GM19239 (cell line): ENCODE measurements at places on chromosomes 5 and 9.

DNA sequence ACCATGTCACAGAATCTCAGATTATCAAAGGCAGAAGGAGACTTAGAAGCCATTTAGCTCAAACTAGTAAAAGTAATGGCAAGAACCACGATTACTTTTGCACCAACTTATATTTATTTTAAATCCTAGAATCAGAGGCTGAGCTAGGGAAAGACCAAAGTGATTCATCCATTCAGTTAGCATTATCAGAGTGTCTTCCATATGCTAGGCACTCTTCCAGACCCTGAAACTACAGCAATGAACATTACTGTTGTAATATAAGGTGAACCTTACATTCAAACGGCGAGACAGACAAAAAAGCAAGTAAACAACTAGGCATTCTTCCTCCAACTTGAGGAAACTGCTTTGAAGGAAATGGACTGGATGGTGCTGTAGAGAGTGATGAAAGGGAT, 7.9 kb downstream of the PDE6A start:
- DNase-seq = no peak

- no peak for DNase-seq
Observed at GRCh38 chr9:26949637-26950069, 2.6 kb upstream of the PLAA start.

DNA sequence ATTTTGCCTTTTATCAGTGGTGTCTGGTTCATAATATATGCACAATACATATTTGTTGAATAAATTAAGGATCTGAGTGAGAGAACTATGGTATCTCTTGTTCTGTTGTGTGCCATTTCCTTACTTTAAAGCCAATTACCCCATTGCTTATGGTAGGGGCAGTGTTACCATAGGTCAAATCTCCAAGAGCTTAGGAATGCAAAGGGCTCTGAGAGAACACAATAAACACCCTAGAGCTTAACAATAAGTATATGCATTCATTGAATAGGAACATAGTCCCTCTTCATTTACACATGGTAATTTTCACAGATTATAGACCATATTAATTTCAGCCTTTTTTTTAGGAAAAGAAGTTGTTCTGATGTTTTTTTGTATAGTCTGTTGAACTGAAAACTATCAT, 112.2 kb downstream of the MCTP1 start:
- no peak for DNase-seq

DNA sequence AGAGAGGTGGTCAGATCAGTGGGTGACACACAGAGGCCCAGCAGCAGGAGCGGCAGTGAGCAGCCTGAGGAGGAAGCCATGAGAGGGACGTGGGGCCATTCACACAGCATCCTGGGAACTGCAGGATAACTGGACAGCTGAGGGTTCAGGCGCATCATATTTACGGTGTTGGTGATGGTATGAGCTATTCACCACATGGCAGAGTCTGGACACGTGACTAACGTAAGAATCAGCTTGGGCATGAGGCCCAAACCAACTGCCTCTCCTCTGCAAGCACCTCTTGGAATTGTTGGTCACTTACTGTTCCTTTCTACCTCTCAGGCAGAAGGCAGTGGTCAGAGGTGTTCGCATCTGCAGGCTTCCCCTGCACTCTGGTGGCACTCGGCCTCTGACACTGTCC, 141.1 kb downstream of the ENTREP1 start:
- DNase-seq = no peak

DNA sequence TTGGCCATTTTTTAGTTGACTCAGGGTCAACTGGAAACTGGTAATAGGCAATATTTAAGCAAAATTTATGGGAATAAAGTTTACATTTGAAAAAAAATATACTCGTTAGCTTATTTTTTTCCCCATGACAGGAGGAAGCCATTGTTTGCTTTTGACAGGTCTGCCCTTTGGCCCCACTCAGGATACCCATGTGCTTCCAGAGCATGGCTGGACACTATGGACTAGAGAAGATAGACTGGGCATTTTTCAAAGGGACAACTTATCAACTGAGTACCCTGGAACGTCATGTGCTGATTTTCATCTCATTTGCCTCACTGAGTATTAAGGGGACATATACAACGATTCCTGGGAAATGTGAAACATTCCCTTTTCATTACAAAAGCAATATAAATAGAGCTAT, 83.1 kb upstream of the SMIM32 start:
- DNase-seq = no peak

DNA sequence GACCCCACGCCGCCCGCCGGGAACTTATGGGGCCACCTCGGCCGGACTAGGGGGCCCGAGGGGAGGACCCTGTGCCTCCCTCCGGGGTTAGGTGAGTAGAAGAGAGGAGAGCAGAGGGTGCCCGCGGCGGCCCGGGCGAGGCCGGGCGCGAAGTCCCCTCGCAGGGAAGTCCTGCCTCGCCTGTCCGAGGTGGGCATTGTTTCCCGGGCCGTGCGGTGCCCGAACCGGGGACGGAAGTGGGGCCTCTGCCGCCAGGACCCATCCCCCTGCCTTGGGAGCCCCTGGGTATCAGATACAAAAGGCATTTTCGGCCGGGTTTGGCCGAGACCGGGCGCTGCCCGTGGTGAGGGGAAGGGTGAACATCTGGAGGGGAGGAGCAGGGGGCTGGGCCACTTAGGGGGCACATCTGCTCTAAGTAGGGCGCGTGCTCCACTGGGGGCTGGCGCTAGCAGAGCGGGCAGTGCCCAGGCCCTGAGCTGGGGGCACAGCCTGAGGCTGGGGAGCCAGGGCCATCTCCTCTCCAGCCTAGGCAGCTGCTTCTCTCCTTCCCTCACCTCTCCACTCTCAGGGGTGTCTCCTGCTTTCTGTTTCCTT, 48.2 kb downstream of the DAB2IP start:
- DNase-seq = no peak

GRCh38 chr9:108245901-108246300, 609.9 kb downstream of the ACTL7B start:
- DNase-seq = no peak

GRCh38 chr5:58330781-58331180, 129.1 kb downstream of the PLK2 start:
- DNase-seq = no peak

DNA sequence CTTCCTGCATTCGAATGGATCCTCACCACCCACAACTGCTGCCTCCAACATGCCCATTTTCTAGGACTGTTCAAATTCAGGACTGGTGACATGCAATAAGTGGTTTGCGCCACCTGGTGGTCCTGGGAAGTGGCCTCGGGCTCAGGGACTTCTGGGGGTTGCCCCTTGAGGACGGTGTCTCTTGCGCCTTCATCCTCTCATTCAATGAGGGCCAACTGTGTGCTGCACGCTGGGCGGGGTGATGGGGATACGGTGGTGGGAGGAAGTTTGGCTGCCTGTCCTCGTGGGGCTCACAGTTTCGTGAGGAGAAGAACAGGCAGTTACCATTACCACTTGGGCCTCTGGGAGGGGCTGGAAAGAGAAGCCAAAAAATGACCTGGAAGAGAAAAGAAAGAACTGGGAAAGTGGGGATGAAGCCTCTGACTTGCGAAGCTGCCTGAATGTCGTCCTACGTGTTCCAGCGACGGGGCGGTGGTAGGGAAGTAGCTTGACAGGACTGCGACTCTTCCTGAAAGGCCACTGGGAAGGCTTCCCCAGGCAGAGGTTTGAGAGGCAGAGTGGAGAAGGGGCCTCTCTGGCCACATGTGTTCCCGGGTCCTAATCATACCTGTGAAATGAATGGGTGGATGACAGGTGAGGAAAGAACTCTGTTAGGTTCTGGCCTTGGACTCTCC, 49.0 kb downstream of the PSD2 start:
- peak; percentile 80 for DNase-seq
